CD4-positive, alpha-beta T cell treated with Interleukin-17A for 1 hour (primary cell): ENCODE measurements at places on chromosomes 1 and 21.

DNA sequence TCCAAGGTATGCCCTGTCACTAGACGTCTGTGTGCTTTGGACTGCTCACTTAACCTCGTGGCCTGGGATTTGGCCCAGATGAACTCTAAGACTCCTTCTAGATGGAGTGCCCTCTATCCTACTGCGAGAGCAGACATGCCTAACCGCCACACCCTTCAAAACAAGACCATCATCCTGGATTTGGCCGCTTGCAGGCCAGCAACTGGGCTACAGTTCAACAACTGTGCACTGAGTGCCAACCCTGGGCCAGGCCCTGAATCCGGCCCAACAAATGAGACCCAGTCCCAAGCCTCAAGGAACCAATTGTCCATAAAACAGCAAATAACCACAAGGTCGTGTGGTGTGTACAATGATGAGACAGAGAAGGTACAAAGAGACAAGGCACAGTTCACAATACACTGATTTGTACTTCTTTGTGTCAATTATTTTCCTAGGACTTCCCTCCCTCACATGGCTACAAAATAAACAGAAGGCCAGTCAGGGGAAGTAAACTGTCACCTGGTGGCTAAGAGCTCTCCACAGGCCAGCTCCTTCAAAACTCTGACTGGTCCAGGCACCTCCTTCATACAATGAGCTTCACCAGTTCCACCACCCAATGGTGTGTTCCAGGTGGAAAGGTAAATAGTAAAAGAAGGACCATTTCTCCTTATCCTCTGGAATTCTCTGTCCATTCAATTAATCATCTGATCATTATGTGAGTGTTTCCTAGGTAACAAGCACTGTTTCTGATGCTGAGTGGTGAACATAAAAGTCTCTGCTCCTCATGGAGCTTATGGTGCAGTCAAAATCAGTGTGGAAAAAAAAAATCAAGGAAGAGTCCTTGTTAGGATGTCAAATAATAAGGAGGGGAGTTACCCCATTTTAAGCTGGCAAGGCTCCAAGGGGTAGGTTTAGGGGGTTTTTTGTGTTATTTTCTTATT lies 60.4 kb downstream of the CAPZB start:
- no peak for DNase-seq

GRCh38 chr21:25561668-25562641 lies 45.3 kb downstream of the MRPL39 start:
- peak; percentile 77 for DNase-seq

DNA sequence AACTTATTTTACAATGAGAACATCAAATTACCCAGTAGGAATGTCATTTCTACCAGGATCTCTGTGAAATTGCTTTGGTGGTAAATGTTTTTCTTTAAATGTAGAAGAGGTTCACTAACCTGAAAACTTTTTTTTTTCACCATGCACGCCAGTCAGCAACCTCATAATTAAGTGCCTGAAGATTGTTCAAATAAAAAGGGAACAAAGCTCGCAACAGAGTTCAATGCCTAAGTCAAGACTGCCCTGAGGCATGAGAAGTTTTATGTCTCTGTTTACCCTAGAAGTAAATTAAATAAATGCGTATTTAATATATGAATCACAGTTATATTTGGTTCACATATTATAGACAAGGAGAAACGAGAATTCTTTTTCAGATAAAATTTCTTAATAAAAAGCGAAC lies 13.8 kb upstream of the SYDE2 start:
- no peak for DNase-seq

DNA sequence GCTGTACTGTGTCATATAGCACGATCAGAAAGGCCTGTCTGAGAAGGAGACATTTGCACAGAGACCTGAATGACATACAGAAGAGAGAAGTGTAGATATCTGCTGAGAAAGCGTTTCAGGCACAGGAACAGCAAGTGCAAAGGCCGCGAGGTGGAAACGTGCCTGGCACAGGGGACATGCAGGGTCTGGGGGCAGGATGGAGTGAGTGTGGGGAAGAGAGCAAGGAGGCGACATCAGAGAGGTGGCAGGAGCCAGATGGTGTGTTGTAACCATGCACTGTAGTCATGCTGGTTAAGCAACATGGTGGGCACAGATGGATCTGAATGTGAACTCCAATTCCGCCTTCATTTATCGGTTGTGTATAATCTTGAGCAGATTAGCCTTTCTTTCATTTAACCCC lies 13.0 kb downstream of the KRTCAP2 start:
- no peak for DNase-seq

DNA sequence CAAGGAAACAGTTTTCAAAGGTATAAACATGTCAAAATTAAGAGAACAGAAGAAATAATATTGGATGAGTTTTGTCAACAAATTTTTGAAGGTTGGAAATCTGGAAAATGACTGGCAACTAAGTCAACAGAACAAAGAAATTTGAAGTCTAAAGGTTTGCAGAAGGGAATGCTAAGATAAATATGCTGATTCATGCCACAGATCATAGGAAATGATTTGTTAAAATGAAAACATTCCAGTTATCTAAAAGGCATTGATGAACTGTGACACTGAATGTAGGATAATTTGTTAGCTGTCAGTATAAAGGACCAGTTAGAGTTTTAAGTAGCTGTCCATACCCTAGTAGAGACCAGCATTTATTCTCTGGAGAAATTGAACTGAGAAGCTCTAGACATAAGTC lies 157.9 kb upstream of the CHRM3 start:
- DNase-seq, result no peak

- no peak for DNase-seq
These were observed 8.3 kb upstream of the C8B start for GRCh38 chr1:56973923-56974742.

- DNase-seq, result no peak
These were observed 12.1 kb upstream of the LRP8 start for GRCh38 chr1:53339736-53340635.

DNA sequence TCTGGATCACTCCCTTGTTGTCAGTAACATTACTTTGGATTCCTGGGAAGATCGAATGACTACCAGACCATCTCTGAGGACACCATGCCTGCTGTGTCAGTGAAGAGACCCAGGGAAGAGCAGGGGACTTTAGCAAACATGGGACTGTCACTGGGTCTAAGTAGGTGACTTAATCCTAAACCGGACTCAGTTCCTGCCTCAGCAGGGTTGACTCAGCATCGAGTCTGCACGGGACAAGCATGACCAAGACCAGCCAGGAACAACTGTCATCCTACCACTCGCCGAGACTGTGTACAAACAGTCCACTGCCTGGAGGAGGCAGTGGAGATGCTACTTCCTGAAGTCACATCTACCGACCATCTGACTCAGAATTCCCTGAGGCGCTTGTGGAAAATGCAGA lies 53.2 kb upstream of the RAB4A start:
- no peak for DNase-seq

DNA sequence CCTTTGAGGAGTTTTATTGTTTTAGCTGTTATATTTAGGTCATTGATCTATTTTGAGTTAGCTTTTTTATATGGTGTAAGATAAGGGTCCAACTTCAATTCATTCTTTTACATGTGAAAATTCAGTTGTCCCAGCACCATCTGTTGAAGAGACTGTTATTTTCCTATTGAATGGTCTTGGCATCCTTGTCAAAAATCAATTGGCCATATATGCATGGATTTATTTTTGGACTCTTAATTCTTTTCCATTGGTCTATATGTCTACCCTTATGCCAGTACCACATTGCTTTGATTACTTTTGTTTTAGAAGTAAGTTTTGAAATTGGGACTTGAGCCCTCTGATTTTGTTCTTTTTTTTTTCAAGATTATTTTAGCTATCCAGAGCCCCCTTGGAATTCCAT lies 35.8 kb upstream of the HUNK start:
- no peak for DNase-seq

- DNase-seq, result no peak
These were observed 45.1 kb downstream of the BCL9 start for GRCh38 chr1:147586414-147586813.

- DNase-seq, result no peak
These were observed 32.7 kb upstream of the HP1BP3 start for GRCh38 chr1:20819818-20820217.

- no peak for DNase-seq
These were observed 6.5 kb upstream of the ECE1 start for GRCh38 chr1:21296509-21297354.

- DNase-seq, result no peak
These were observed 119.2 kb downstream of the SYF2 start for GRCh38 chr1:25113086-25113485.

GRCh38 chr1:167669209-167670124 lies 39.4 kb downstream of the RCSD1 start:
- DNase-seq, result no peak

DNA sequence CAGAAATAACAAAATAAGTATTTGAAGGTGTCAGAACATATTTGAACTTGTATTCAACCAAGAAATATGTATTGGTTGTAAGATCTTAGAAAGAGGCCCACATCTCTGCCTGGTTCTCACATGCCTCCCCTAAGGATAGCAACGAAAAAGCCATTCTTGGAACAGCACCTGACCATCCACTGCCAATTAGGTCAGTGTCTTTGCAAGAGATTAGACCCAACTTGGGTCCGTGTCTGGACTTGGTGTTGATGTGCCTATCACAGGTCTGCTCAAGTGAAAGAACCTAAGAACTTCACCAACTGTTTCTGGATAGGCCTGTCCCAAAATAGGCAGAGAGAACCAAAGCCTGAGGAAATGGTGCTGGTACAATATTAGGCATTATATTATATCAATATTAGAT lies 46.0 kb upstream of the COG2 start:
- DNase-seq, result no peak
